ENCODE measurements at places on chromosomes 2 and 18. TPM values are rescaled to one million over a fixed set of nuclear protein-coding genes. Genes with fewer than 3 reads are reported as not detected.

- peak; percentile 46 for DNase-seq
These were observed 39.6 kb upstream of the NEMP2 start for GRCh38 chr2:190574169-190574568.

DNA sequence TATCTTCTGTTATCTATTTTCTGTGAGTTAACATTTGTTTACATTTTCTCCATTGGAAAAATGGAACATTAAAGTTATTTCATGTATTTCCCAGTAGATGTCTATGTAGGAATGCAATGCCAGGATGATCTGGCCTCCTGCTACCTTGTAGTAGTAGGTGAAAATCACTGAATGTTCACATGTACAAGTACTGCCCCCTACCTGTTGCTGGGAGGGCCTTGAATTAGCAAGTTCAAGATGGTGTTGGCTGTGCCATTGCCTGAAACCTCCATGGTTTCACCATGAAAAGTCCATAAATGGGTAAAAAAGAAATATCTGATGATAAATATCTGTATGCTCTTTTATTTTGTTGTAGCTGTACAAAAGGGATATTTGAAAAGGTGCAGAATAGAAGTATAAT lies 30.7 kb downstream of the XRCC5 start:
- DNase-seq: peak; percentile 26

DNA sequence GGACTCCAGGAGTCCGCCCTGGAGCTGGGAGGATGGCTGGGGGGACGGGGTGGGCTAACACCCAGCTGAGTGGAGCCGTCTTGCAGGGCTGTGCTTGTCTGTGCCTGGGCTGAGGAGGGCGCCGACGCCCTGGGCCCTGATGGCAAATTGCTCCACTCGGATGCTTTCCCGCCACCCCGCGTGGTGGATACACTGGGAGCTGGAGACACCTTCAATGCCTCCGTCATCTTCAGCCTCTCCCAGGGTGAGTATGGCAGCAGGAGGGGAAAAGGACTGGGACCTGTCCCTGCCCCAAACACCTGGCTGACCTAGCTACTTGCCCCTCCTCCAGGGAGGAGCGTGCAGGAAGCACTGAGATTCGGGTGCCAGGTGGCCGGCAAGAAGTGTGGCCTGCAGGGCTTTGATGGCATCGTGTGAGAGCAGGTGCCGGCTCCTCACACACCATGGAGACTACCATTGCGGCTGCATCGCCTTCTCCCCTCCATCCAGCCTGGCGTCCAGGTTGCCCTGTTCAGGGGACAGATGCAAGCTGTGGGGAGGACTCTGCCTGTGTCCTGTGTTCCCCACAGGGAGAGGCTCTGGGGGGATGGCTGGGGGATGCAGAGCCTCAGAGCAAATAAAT lies 12.9 kb downstream of the KHK start:
- DNase-seq: no peak

DNA sequence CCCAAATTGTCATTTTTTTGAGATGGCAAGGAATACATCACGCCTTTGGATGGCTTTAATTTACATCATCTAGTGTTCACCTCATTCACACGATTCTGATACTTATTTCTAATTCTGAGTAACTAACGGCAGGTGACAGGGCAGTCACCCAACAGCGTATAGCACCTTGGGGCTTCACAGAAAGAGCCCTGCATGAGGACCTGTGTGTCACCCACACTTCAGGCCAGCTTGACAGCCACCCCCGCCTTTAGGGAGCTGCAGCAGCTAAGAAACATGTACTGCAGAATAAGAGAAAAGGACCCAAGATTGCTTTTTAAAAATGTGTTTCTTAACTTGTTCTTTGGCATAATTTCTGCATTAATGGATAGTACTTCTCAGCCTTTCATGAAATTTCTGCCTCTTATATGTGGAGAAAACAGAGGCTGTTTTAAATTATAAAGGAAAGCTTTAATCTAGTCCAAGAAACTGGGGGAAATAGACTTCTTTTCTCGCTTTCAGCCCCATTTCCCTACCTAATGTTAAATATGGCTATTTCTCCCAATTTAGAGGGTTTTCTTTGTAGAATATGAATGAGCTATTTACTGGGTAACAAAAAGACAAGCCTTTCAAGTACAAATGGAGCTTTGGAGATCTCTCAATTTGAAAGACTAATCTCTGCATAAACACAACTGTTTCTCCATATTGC lies 245.1 kb downstream of the LDLRAD4 start:
- no peak for DNase-seq

DNA sequence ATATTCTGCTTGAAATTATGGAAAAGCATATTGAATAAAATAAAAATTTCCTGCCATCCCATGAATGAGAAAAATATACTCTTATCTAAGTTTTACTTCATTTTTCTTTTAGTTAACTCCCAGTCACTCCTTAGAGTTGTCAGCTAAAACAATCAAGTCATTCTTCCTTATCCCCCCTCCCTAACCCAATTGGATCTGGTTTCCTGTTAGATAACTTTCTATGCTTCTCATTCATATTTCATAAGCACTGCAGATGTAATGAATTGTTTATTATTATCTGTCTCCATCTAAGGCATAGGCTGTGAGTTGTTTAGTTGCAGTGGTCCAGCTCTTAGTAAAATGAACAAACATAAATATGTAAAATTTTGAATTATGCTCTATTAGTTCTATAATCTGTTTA lies 244.0 kb upstream of the GCFC2 start:
- no peak for DNase-seq

- no peak for DNase-seq
These were observed 51.7 kb downstream of the COX7A2L start for GRCh38 chr2:42309366-42309765.

The MALL gene
- 61.6 TPM for polyA plus RNA-seq

- DNase-seq: peak; percentile 71
These were observed 1.7 kb downstream of the RTN4 start for GRCh38 chr2:55048508-55049042.

The SCYGR3 gene
- not detected for polyA plus RNA-seq

DNA sequence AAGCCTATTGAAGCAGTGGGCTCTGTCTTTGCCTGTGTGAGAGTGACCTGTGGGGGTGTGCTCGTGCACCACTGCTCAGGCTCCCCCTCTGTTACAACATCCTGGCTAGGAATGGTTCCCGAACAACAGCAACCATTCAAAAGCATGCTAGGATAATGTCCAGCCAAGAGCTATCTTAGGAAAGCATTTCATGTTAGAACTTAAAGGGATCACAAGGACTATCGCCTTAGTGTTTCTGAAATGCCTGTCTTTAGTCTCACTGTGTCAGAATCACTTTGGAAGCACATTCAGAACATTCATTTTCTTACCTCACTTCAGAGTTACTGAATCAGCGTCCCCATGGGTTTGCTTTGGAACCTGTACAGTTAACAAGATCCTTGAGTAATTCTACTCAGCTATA lies 134.9 kb upstream of the DSEL start:
- peak; percentile 66 for DNase-seq
